MCF 10A (cell line): ENCODE measurements at places on chromosomes 1 and 21.
A peak's percentile ranks its signal among the peaks of the same experiment; 100 is the strongest.

DNA sequence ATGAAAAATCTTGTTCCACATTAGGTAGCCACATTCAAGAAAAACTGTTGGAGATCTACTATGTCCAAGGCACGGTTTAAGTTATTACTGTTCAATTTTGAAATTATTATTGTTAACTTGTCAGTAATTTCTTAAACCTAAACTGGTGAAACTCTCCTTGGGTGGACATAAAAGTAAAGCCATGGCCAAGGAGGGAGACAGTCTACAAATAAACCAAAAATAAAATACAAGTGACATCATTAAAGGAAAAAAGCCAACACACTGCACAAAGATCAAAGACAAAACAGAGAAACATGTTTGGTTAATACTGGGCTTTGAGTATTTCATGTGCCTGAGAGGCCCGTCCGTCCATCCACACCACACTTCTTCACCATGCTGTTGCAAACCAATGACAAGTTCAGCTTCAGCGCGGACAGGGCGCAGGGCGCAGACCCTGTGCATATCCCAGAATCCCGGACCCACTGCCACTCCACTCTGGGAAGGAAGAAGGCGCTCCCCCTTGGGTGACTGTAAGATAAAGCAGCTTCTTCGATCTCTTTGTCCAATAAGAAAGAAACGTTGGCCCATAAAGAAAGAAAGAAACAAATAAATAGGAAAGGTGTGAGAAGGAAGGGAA lies 918 bp upstream of the RASAL2 start:
- DNase-seq, result no peak
- no peaks in the 10 kb centered on the region for H3K27me3 ChIP-seq
- H3K4me3 ChIP-seq, result peak overlapping the region; percentile 82
- peaks cover 34% of the 10 kb centered on the region for H3K4me1 ChIP-seq

- peaks cover 16% of the 10 kb centered on the region for H3K4me1 ChIP-seq
- H3K27me3 ChIP-seq, result no peaks in the 10 kb centered on the region
- no peak overlapping the region for H3K27ac ChIP-seq
These were observed 86.3 kb upstream of the CNIH3 start for GRCh38 chr1:224529844-224530243.

- no peak overlapping the region for H3K27ac ChIP-seq
- no peak for DNase-seq
- H3K4me1 ChIP-seq, result peaks cover 6% of the 10 kb centered on the region
- H3K4me3 ChIP-seq, result no peak overlapping the region
- H3K27me3 ChIP-seq, result no peaks in the 10 kb centered on the region
These were observed 163.5 kb downstream of the TLR5 start for GRCh38 chr1:222979561-222979960.

- no peaks in the 10 kb centered on the region for H3K27me3 ChIP-seq
- peaks cover 32% of the 10 kb centered on the region for H3K4me1 ChIP-seq
- H3K27ac ChIP-seq, result peak overlapping the region; percentile 94
- no peak for DNase-seq
These were observed 1.3 kb upstream of the ZNF436 start for GRCh38 chr1:23370709-23371584.

- no peak overlapping the region for H3K4me3 ChIP-seq
- H3K27me3 ChIP-seq, result no peaks in the 10 kb centered on the region
- peaks cover 12% of the 10 kb centered on the region for H3K4me1 ChIP-seq
- no peak overlapping the region for H3K27ac ChIP-seq
These were observed 85.6 kb downstream of the RGS7 start for GRCh38 chr1:241271427-241271826.

GRCh38 chr1:215682232-215682631 lies 115.1 kb downstream of the KCTD3 start:
- H3K36me3 ChIP-seq, result no peaks in the 10 kb centered on the region
- H3K4me1 ChIP-seq, result no peaks in the 10 kb centered on the region
- DNase-seq, result peak; percentile 33

DNA sequence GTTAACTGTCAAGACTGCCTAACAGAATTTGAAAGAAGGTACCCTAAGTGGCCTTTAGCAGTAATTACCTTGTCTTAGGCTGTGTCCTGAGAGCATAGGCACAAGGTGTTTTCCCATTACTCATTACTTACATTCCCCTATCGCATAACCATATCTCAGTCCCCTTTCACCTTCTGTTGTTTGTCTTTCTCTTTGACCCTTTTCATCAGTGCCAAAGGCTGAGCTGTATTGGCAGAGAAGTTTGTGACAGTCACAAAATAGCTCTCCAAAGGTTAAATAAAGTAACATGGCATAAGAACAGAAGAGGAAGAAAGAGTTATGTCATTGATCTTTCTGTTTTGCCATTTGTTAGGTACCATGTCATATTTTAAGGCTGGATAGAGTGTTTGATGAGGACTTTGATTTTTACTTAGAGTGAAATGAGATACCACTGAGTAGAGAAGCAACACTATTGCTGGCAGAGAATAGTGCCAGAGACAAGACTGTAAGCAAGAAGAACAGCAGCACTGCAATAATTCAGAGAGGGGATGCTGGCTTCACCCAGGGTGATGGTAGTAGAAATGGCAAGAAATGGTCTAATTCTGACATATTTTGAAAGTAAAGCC lies 497.8 kb downstream of the TTLL7 start:
- H3K27ac ChIP-seq, result no peak overlapping the region
- H3K4me3 ChIP-seq, result no peak overlapping the region
- H3K36me3 ChIP-seq, result no peaks in the 10 kb centered on the region
- no peaks in the 10 kb centered on the region for H3K27me3 ChIP-seq

DNA sequence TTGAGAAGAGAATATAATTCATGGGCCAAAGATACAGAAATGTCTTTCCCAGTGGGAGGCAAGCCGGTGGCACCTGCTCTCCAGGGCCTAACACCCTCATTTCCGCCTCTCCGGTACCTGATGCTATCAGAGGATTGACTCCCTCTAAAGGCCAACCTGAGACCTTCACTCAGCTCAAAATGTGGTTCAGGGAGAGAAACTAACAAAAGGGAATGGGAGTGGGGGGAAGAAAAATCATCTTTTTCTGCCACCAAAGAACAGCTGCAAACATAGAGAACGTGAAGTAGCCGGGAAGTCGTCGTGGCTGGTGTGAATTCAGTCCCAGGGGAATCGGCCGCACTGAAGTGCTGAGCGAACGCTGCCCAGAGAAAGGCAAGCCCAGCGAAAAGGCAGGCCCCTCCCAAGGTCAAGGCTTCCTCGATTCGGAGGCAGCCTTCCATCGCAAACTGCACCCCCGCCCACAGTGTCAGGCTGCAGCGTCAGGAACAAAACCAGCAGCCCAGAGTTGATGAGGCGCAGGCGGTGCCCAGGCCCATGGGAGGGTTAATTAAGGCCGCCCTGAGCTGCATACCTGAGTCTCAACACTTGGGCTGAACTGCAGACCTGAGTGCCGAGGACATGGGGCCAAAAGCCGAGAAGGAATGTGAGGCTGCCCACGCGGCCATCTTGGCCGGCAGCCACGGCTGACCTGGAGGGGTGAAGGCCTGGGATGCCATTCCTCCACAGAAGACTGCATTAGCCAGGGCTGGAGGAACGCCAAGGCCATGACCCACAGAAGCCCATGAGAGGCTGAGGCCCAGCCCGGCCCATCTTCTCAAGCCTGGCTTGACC lies 160.2 kb downstream of the PSMG1 start:
- DNase-seq, result peak; percentile 33
- H3K27me3 ChIP-seq, result no peaks in the 10 kb centered on the region
- peak overlapping the region; percentile 66 for H3K27ac ChIP-seq
- H3K4me1 ChIP-seq, result peaks cover 24% of the 10 kb centered on the region
- no peaks in the 10 kb centered on the region for H3K36me3 ChIP-seq
- no peak overlapping the region for H3K4me3 ChIP-seq

DNA sequence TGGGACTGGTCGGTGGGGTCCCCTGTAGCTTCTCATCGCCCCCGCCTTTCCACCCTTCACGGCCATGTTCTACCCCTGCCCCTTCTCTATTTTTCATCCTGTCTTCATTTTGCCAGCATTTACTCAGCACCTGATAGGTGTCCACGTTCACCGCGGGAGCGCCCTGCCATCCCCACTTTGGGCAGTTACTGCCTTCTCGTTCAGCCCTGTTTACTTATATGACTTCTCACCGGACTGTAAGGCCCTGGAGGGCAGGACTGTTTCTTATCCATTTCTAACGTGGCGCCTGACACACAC lies 380 bp downstream of the MFN2 start:
- peak overlapping the region; percentile 78 for H3K4me3 ChIP-seq
- H3K27me3 ChIP-seq, result no peaks in the 10 kb centered on the region
- peak overlapping the region; percentile 99 for H3K27ac ChIP-seq
- peaks cover 50% of the 10 kb centered on the region for H3K36me3 ChIP-seq

DNA sequence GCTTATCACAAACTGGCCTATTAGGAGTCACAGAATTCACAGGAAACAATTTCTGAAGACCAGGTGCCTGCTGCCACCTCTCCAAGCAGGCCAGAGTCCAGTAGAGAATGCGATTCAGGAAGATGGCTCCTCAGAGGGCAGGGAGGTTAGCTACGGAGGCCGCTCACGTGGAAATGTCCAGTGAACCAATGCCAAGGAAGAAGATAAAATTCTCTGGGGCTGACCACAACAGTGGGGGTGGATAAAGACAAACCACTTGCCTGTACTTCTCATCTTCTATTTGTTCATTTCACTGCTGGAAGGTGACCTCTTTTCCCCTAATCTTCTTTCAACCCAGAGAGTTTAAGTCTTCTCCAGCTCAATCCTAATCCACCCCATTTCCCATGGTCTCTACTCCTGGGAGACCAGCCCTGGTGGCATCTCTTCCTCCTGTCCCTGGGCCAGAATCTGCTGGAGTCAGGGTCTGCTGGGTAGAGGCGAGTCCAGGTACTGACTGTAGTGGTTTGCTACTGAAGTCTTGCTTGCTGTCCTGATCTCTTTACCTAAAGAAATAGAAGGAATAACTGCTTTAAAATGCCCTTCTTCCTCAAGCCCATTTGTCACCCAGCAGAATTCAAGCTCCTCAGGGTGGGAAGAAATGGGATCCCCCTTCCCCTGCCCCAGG lies 3.2 kb downstream of the PSRC1 start:
- H3K27ac ChIP-seq, result no peak overlapping the region
- no peak for DNase-seq
- no peaks in the 10 kb centered on the region for H3K36me3 ChIP-seq
- no peak overlapping the region for H3K4me3 ChIP-seq
- H3K27me3 ChIP-seq, result no peaks in the 10 kb centered on the region

DNA sequence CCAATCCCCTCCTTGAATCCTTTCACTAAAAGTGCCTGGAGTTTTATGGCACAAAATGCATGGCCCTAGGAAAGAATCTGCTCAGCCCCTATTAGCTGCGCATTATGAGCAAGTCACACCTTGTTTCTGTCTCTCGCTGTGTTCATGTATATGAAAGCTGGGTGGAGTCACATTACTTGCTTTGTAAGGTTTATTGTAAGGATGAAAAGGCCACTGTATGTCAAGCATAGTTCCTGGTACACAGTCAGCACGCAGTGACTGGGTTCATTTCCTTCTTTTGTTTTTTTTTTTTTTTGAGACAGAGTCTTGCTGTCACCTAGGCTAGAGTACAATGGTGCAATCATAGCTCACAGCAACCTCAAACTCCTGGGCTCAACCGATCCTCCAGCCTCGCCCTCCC lies 6.7 kb upstream of the SLC9A1 start:
- no peak overlapping the region for H3K4me3 ChIP-seq
- no peak overlapping the region for H3K27ac ChIP-seq
- H3K4me1 ChIP-seq, result no peaks in the 10 kb centered on the region
- H3K27me3 ChIP-seq, result no peaks in the 10 kb centered on the region

- H3K4me1 ChIP-seq, result peaks cover 17% of the 10 kb centered on the region
- H3K4me3 ChIP-seq, result no peak overlapping the region
- H3K27ac ChIP-seq, result no peak overlapping the region
- no peaks in the 10 kb centered on the region for H3K36me3 ChIP-seq
- H3K27me3 ChIP-seq, result no peaks in the 10 kb centered on the region
- DNase-seq, result no peak
These were observed 4.3 kb upstream of the NR1I3 start for GRCh38 chr1:161242313-161242712.

GRCh38 chr1:34163792-34164731 lies 968 bp downstream of the CSMD2 start:
- DNase-seq, result no peak
- no peaks in the 10 kb centered on the region for H3K4me1 ChIP-seq
- H3K36me3 ChIP-seq, result no peaks in the 10 kb centered on the region
- no peak overlapping the region for H3K27ac ChIP-seq

DNA sequence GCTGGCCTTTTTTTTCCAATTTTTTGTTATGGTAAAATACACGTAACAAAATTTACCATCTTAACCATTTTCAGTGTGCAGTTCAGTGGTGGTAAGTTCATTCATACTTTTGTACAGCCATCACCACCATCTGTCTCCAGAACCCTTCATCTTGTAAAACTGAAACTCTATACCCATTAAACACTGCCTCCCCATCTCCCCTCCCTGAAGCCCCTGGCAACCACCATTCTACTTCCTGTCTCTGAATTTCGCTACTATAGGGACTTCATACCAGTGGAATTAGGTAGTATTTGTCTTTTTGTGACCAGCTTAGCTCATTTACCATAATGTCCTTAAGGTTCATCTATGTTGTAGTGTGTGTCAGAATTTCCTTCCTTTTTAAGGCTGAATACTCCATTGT lies 8.7 kb downstream of the PKNOX1 start:
- H3K27ac ChIP-seq, result no peak overlapping the region
- no peaks in the 10 kb centered on the region for H3K4me1 ChIP-seq
- DNase-seq, result no peak
- H3K4me3 ChIP-seq, result no peak overlapping the region

GRCh38 chr21:29238053-29238966 lies 60.4 kb upstream of the BACH1 start:
- no peak overlapping the region for H3K4me3 ChIP-seq
- H3K36me3 ChIP-seq, result no peaks in the 10 kb centered on the region
- H3K4me1 ChIP-seq, result peaks cover 25% of the 10 kb centered on the region
- H3K27ac ChIP-seq, result peak overlapping the region; percentile 1
- DNase-seq, result peak; percentile 55

GRCh38 chr1:232599178-232600041 lies 30.5 kb downstream of the SIPA1L2 start:
- peaks cover 12% of the 10 kb centered on the region for H3K4me1 ChIP-seq
- no peak for DNase-seq
- H3K27ac ChIP-seq, result no peak overlapping the region
- peaks cover 6% of the 10 kb centered on the region for H3K36me3 ChIP-seq
- H3K4me3 ChIP-seq, result no peak overlapping the region

DNA sequence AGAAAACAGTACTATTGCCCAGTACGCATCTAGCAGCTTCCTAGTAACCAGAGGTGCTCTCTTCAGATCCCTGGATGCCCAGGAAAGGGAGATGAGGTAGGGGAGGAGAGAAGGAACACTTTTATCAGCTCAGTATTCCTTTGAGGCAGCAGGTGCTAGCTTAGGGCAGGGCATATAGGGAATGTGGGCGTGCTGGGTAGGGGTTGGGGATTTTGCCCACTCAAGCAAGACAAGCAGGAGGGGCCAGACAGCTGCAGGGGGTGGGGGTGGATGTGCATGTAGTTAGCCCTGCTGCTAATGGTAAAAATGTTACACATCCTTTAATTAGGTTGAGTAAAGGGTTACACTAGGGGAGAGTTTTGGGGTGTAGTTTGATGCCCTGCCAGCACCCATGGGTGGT lies 18.1 kb upstream of the AVPR1B start:
- H3K36me3 ChIP-seq, result no peaks in the 10 kb centered on the region
- H3K27me3 ChIP-seq, result peaks cover 36% of the 10 kb centered on the region
- H3K4me3 ChIP-seq, result no peak overlapping the region
- no peaks in the 10 kb centered on the region for H3K4me1 ChIP-seq

GRCh38 chr1:21770201-21770600 lies 12.7 kb downstream of the USP48 start:
- H3K27ac ChIP-seq, result no peak overlapping the region
- peaks cover 27% of the 10 kb centered on the region for H3K4me1 ChIP-seq
- H3K27me3 ChIP-seq, result no peaks in the 10 kb centered on the region
- no peak for DNase-seq
- no peak overlapping the region for H3K4me3 ChIP-seq

GRCh38 chr1:97770376-97770775 lies 150.5 kb downstream of the DPYD start:
- no peak overlapping the region for H3K4me3 ChIP-seq
